T-helper 17 cell (primary cell): ENCODE measurements at places on chromosomes 11 and 22.

DNA sequence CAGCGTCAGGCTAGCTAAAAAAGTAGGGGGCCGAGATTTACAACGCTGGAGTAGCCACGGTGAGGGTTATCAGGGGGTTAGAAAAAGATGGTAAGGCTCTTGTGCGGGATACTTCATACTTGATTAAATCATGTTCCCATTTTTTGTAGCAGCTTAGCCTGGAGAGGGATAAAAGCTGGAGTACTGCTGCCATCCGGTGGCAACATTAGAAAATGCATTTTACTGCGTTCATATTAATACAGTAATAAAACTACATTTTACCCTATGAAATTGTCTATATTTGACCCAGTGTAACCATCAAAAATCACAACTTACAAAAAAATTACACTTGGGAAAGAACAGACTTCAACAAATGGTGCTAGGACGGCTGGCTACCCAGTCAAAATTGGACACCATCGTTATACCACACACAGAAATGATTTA lies 17.3 kb downstream of the RPUSD4 start:
- no peak for DNase-seq

DNA sequence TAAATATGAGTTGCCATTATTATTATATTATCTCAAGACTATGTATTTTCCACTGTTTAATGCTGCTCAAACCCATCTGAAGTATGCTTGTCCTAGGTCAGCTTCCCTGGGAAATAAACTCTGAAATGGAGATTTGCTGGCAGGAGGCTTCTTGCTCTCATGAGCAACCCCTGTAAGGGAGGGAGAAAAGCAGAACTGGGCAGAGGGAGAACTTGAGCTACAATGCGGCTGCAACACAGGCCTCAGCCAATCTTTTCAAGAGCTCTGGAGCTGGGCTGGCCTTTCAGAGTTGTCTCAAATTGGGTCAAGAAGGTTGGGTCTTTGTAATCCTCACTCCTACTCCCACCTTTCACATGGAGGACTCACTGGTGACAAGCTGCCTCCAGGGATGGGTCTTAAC lies 412.6 kb downstream of the TENM4 start:
- no peak for DNase-seq

DNA sequence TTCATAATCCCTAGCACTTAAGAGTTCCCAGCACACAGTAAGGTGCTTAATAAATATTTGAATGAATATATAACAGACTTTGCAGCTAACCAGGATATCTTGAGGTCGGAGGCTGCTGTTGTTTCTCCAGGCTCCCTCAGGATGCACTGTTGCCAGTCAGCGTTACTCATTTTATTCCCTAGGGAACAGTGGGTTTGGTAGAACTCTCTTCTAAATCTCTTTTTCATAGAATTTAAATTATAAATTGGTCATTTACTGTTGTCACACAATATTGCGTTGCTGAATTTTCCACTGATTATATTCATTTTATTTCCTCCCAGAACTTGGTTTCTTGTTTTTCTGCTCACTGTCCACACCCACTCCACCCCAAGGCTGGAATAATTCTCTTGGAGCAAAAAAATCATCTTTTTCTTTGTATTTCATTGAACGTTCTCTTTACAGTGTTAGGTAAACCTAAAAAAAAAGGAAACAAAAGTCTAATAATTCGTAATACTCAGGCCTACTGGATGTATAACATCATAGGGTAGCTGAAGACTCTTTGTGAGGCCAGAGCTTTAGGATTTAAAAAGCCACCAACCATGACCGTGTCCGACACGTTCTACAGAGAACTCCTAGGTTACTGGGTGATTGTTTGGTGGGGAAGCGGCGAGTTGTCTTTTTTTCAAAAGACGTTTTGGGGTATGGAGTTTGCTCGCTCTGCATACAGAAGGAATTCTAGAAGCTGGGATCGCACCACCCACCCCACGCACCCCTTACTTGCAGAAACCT lies 766 bp upstream of the CAPRIN1 start:
- DNase-seq, result no peak

DNA sequence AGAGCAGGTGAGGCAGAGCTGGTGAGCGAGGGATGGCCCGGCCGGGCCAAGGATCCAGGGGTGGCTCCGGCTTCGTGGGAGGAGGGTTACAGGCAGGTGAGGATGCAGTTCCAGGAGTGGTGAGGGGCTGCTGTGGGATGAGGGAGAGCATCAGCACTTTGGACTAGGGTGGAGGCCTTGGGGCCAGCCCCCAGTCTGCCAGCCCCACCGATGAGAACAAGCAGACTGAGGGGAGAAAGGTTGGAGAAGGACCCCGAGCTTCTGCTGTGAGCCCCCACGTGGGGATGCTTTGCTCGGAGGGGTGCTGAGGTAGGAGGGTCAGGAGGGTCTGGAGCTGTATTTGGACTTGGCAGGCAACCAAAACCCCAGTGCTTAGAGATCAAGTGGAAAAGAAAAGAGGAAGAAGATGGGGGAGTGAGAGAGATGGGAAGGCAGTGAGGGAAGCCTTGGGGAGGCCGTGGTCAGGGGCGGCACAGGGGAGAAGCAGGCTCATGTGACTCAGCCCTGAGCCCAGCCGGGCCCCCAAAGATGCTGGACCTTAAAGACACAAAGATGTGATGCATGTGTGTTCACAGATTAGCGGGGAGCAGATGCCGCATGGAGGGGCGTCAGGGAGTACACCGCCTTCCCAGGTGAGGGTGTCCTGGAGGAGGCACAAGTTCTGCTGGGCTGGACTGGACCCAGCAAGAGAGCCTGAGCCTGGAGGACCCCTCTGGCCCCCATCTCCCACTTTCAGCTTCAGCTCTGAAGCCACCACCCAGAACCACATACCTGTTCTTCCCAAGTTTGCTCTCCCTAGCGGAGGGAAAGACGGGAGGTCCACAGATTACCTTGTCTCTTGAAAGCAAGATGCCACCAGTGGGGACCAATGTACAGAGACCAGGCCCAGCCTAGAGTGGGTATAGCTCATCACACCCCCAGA lies 91.3 kb downstream of the CDKN1C start:
- peak; percentile 3 for DNase-seq

DNA sequence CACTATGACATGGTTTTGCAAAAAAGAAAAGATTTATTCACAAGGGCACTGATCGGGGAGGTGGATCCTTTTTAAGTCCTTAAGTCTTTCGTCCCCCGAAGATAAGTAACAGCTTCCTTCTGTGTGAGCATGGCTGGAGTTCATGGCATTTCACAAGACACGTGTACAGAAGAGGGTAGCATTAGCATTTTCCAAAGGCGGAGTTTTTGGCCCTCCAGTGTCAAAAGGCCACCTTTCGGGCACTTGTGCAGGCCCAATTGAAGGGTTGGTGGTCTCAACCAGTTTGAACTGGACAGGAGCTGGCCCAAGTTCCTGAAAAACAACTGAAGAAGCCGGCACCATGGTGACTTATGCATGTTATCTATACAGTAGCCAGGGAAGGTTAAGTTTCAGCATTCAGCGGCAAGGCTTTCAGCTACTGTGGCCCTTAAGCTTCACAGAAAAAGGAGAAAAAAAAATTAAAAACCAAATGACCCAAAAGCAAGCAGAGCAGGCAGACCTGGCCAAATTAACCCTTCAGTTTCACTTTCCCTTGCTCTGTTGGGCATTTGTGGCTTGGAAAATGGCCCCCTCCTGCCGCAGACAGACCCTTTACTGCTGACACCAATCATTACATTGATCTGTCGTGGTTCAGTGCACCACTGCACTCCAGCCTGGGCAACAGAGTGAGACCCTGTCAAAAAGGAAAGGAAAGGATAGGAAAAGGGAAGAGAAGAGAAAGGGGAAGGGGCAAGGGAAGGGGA lies 18.7 kb downstream of the ZNF74 start:
- DNase-seq, result no peak

- DNase-seq, result no peak
Observed at GRCh38 chr22:19933341-19934241, 8.0 kb upstream of the COMT start.

DNA sequence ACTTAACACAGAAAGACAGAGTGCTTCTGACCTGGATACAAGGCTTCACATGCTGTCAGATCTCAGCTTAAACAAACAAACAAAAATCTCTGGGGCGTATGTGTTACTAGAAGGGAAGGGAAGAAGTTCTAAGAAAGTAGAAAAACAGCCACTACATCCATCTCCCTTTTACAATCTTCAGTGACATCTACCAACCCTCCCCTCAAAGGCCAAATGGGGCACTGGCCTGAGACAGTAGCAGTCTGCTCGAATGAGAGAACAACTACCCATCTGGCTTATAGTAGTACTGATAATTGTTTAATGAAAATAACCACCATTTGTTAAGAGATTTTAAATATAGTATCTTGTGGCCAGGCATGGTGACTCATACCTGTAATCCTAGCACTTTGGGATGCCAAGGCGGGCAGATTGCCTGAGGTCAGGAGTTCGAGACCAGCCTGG lies 29.4 kb downstream of the CCDC83 start:
- DNase-seq, result no peak

DNA sequence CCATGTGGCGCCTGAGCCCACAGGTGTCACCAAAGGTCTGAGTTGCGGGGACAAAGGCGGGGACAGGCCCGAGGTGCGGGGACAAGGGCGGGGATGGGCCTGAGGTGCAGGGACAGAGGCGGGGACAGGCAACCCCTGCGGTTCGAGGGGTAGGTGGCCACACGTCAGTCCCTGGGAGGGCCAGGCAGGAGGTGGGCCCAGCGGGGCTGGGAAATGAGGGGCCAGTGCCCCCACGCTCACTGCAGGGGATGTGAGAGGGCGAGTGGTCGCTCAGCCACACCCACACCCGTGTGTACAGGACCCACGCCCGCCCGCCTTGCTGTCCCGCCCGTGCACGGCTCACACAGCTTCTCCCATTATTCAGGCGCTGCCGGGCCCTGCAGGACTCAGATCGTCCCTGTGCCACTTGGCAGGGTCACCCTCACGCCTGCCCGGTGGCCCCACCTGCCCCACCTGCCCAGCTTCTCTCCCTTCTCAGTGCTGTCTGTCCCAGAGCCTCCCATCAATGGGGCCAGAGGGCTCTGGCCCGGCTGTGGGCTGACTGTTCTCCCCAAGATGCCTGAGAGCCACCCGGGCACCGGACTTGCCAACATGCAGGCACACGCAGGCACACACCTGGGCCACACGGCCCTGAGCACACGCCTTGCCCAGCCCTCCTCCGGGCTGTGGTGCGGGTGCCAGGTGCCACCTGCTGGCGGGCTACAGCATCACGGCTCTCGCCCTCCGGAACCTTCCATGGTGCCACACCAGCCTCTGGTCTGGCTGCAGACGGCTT lies 14.2 kb upstream of the MUC6 start:
- peak; percentile 54 for DNase-seq

- DNase-seq, result no peak
Observed at GRCh38 chr22:32722441-32722840, 79.1 kb upstream of the TIMP3 start.

DNA sequence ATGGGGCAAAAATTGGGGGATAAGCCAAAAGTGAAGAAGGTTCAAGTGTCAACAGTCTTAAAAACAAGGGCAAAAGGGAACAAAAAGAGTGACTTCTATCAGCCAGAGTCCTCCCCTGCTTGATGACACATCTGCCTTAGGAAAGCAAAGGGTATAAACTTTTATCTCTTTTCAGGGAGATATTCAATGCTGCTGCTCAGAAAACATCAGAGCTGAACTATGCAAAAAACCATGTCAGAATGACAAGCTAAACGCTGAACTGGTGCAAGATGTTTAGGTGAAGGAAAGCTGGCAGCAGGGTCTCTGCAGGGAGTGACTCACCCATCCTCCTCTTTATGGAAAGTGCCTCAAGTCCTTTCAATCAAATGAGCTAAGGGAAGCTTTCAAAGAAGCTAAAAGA lies 24.7 kb downstream of the ALG9 start:
- no peak for DNase-seq

DNA sequence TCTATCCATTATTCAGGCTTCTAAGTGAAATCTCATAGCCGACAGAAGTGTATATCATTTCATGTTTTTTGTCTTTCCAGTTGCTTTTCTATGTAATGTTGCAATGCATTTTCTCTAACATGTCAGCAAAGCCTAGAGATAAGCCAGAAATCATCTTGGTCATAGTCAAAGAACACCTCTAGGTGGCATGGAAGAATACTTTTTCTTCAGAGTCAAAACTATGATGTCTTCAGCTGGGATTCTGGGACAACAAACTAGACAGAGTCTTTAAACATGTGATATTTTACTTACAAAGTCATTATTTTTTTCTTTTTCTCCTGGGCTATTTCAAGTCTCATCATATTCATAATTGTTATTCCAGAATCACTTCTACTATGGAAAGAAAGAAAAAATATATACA lies 4.4 kb downstream of the GAS2 start:
- DNase-seq, result no peak

GRCh38 chr11:101397979-101398378 lies 185.8 kb downstream of the TRPC6 start:
- no peak for DNase-seq

- no peak for DNase-seq
Observed at GRCh38 chr22:25153961-25154666, 45.5 kb upstream of the CRYBB3 start.

GRCh38 chr11:26254378-26254777 lies 77.6 kb upstream of the ANO3 start:
- DNase-seq, result no peak

- no peak for DNase-seq
Observed at GRCh38 chr22:35712672-35713071, 5.0 kb upstream of the APOL5 start.

DNA sequence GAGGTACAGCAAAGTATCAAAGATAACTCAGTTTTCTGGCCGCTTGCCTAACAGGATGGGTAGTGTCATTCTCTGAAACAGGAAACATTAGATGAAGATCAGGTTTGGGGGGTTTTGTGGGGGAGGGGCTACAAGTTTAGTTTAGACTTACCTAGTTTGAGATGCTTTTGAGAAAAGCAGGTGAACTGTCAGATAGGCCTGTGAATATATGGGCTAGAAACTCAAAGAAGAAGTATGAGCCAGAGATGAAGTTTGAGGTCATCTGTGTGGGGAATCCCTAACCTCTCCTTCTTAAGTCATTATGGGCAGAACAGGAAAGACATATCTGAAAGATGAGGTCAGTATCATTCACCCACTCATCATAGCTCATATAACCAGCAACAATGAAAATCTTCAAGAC lies 11.9 kb downstream of the HOATZ start:
- no peak for DNase-seq

DNA sequence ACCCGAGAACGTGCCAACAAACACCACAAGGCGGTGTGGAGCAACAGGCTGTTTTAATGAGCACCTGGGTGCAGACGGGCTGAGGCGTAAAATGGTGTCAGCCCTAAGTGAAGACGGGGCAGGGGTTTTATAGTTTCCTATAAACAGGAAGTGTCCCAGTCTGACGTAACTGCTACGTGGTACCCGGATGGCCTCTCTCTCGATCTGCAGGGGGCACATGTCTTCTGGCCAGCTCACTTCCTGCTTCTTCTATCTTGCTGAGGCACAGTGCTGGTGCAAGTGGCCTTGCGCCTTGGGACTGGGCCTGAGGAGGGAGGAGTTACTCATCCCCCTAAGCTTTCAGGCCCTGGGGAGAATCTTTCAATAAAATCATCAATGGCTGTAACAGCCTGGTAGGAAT lies 20.9 kb downstream of the OOSP3 start:
- DNase-seq, result no peak

DNA sequence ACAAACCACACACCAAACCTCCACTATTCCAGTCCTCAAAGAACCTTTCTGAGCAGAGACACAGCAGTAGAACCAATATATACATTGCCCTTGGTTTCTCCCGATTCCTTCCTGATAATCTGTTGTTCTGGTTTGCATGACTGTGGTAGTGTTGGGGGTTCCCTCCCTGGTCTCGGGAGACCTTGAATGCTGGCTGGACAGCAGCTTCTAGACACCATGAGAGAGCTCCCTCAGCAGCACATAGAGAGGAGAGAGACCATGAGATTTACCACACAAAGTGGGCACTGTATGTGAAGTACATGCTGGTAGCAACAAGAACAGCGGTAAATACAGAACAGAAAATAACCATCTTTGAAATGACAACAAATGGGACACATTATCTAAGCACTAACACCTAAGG lies 2.6 kb downstream of the C11orf91 start:
- no peak for DNase-seq
